T-helper 2 cell (primary cell): ENCODE measurements at places on chromosomes 1 and 21.

- DNase-seq = no peak
These were observed 50.9 kb downstream of the PRDM15 start for GRCh38 chr21:41827951-41828883.

GRCh38 chr1:225998560-225999226, 450 bp downstream of the SDE2 start:
- no peak for DNase-seq

- DNase-seq = no peak
These were observed 152.0 kb downstream of the CHRM3 start for GRCh38 chr1:239538239-239538988.

DNA sequence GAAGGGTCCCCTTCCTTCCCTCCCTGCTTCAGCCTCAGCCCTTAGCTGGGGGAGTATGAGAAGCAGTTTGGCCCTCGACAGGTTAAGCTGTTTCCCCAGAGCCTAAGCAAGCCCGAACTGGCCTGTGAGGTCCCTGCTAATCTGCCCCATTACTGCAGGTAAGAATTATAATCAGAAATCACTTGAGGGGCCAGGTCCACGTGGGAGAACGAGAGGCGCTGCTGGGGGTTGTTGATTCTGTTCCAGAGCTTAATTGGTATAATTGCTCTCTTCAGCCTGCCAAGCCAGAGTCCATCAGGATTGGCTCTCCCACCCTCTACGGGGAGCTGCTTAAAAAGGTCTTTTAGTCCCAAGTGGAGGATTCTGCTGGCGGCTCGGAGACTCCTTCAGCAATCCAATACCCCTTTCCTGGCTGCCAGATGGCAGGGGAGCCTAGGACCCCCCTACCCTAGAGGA, 70.8 kb downstream of the UBE2T start:
- DNase-seq = no peak

DNA sequence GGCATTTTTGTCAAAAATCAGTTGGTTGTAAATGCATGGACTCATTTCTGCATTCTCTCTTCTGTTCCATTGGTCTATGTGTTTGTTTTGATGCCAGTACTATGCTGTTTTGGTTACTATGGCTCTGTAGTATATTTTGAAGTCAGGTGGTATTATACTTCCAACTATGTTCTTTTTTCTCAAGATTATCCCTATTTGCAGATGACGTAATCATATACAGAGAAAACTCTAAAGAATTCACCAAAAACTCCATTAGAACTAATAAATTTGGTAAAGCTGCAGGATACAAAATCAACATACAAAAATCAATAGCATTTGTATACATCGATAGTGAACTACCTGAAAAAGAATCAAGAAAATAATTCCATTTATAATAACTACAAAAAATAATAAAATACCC, 253.1 kb upstream of the NEGR1 start:
- no peak for DNase-seq

DNA sequence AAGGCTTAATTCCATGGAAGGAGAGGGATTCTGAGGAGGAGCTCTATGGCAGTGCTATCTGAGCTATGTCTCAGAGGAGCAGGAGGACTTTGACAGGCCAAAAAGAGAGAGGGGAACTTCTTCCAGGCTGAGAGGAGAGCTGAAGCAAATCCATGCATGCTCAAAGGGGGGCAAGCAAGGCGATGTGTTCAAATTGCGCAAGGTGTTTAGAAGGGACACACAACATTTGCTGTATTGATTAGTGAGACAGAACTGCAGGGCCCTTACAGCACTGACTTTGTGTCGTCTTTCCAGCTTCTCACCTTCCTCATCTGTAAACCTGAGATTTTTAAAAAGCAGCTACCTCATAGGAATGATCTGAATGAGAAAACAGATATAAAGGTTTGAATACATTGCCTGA, 145.3 kb downstream of the DAB1 start:
- no peak for DNase-seq

DNA sequence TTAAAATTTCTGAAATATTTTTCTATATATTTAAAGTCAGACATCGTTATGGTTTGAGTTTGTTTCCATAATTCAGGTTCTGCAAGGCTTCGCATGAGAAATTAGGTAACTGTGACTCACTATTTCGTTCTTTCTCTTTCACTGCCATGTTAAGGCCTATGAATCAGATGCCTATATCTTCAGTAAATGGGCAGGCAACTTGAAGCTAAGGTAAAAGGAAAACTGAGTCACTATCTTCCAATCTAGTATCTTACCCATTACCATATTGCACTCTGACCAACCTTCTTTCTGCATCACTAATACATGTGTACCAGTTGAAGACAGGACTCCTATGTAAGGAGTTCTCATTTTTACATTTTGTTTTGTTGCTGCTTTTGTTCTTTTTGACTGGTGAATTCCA, 37.8 kb downstream of the PYHIN1 start:
- DNase-seq = no peak

DNA sequence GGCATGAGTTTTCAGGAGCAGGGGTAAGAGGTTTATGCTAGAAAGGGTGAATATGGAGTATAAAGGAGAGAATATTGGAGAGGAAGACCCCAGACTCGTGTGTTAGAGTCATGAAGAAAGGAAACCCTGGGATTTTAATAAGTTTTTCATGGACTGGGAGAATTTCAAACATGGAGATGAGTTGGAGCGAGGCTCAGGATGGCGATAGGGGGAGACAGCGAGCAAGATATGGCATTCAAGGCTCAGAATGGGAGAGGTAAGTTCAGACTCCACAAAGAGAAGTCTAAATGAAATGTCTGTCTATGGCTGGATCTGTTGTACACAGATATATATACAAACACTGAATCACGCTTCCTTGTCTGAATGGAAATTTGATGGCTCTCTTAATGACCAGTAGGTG, 92.5 kb downstream of the LRRC40 start:
- DNase-seq = no peak

DNA sequence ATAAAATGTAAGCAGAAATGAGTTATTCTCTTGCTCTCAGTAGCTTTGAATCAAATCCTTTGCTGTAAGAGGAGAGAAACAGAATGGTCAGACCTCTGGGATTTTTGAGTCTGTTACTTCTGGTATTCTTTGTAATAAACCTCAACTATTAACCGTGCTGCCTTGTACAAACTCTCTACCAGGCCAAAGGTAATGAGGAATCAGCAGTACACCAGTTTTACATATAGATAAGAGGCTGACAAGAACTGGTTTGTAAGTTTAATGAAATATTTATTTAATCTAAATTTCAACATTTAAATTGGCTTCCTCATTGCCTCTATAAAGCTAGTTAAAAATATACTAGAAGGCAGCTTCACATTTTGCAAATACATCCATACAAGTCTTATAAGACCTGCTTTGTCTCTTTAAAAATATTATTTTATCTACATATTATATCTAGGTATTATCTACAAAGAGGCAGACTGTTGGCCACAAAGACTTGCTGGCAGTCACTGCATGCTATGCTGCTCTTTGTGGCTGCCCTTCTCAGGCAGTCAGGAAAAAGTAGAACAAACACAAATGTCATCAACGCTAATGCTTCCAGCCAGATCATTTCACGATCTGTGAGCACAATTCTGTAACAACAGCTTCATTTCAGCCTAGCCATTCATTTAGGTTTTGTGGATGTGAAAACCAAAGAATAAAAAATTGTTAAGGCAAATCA, 173.0 kb downstream of the GABPA start:
- DNase-seq = no peak

- no peak for DNase-seq
These were observed 29.5 kb downstream of the RNF11 start for GRCh38 chr1:51265618-51266017.

GRCh38 chr1:47963568-47964358, 33.4 kb downstream of the TRABD2B start:
- no peak for DNase-seq

GRCh38 chr1:113872219-113872935, 865 bp upstream of the PTPN22 start:
- no peak for DNase-seq

GRCh38 chr1:59107516-59107915, 189.4 kb upstream of the FGGY start:
- no peak for DNase-seq

- DNase-seq = no peak
These were observed 192.0 kb upstream of the JUN start for GRCh38 chr1:58975888-58976287.

DNA sequence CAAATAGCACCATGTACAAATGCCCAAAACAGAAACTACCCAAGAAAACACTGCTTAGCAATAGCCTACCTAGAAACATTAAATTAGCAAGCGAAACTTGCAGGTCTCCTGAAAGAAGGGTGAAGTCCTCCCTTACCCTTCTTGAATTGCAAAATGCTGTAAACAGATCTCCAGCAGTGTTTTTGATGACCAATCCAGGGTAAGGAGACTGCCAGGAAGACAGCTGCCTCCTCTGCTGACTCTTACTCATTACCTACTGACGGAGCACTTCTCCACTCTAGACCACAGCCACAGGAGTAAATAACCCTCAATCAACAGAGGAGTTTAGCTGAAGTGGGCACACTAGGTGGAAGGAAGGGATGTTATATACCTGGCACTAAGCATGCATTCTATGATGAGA, 32.2 kb upstream of the GADD45A start:
- DNase-seq = no peak

GRCh38 chr1:51794868-51795267, 83.7 kb downstream of the NRDC start:
- no peak for DNase-seq

DNA sequence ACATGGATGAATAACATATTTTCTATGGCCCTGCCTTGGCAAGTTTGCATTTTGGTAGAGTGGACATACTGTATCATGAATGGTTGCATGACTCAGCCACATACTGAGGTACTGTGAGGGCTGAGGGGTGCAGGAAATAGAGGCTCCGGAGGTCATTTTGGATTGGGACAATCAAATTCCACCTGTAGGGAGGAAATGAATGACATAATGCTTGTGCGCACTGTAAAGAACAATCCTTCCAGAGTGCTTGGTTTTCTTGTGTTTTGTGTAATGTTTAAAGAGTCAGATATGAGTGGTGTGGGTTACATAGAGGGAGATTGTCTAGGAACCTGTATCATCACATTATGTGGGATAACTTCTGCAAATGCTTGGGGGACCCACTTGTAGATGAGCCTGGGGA, 329.9 kb upstream of the PROX1 start:
- DNase-seq = no peak
